ENCODE measurements at places on chromosomes 2 and 18.
A peak's percentile ranks its signal among the peaks of the same experiment; 100 is the strongest.

DNA sequence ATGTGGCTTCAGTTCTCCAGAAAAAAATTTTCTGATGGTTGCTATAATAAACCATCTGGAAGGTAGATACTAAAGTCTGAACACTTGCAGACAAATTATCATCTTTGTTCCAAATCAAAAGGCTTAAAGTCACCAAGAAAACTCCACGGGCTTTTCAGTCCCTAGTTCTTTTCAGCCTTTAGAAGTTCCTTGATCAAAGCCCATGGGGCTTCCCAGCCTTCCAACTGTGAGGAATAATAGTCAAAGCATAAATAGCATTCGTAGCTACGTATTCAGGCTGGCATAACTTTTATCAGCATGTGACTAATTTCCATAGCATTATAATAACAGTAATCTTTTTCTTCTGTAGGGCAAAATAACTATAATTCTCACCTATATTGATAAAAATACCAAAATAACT lies 13.9 kb downstream of the SCG2 start:
- no peak for DNase-seq

DNA sequence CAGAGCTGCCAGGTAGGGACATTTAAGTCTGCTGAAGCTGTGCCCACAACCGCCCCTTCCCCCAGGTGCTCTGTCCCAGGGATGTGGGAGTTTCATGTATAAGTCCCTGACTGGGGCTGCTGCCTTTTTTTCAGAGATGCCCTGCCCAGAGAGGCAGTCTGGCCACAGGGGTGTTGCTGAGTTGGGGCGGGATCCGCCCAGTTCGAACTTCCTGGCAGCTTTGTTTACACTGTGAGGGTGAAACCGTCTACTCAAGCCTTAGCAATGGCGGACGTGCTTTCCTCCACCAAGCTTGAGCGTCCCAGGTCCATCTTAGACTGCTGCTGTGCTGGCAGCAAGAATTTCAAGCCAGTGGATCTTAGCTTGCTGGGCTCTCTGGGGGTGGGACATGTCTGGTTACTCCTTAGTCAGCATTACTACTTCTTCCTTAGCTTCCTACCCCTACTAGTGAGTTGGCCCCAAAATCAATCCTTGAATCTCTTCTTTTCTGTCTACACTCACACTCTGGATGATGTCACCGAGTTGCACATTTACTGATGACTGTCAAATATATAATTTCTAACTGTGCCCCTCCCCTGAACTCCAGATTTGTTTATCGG lies 31.8 kb upstream of the FSHR start:
- DNase-seq: no peak

GRCh38 chr2:207332480-207333212 lies 166.9 kb upstream of the KLF7 start:
- DNase-seq: no peak

DNA sequence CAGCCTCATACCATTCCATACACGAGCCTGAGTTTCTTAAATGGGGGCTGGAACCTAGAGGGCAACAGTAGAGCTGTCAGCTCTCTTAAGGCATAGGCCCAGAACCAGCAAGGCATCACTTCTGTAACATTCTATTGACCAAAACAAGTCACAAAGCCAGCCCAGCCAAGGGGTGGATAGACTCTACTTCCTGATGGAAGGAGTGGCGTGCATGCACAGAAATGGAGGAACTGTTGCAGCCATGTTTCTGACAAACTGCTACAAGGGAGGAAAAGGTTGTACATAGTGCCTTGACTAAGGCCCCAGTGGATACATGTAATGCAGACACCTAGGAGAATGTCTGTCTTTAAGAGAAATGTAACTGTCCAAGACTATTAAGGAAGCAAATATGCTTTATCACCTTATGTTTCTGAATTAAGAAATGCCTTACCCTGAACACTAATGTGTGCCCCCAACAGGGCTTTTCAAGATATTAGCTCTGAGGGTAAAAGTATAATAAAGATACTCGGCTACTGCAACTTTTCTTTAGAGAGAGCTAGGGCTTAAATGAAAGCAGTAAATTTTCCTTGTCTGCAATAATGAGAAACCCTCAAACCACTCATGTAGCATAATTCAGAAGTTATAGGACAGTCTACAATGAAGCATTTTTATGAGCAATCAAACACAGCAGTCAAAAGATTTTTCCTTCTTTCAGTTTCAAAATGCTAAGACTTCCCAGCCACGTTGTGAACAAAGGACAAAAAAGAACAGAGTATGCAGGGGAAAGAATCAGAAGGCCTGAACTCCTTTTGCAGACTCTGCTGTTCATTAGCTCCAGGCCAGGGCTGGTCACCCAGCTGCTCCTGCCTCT lies 35.1 kb upstream of the CDC42EP3 start:
- no peak for DNase-seq

- DNase-seq: peak; percentile 63
Measured at GRCh38 chr2:98308532-98308931, 37.7 kb upstream of the CNGA3 start.

DNA sequence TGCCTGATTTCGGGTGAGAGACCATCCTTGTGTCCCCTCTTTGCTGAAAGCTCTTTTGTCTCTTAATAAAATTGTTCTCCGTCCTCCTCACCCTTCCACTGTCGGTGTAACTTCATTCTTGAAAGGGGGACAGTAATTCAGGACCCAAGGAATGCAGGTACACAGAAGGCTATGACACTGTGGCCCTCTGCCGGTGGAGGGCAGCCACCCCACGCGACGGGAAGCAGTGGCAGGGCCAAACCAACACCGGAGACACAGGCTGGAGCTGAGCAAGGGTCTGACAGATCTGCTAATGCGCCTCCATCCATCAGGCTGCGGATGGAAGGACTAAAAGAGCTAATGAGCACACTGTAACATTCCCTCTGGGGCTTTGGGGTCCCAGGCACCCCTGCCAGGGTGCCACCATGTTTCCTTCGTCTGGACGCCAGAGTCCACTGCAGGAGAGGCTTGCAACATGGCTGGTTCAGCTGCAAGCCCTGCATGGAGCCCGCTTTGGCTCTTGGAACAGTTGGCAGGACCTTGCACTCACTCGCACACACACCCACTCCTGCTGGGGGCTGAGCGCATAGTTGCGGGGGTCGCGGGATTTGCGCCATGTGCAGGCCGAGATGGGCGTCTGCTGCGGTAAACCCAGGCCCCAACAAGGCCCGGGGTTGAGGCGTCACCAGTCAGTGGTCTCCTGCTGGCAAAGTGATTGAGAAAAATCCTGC lies 544.1 kb upstream of the CDH7 start:
- DNase-seq: no peak

DNA sequence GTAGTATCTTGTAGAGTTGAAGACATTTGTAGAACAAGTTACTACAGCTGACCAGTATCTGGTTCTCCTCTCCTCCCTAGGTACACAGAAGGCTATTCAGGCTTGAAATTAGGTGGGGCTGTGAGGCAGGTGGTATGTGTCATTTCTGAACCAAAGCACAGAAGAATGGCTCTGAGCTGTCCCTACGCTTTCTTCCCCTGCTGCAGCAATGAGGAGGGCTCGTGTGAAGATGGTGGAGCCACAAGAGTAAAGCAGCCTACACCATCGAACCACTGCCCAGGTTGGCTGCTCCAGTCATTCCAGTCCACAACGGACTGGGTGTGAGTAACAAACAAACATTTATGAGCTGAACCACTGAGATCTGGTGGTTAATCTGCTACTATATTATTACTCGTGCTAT lies 148.9 kb downstream of the DTNB start:
- peak; percentile 7 for DNase-seq

- no peak for DNase-seq
Measured at GRCh38 chr2:172698041-172698863, 37.4 kb upstream of the RAPGEF4 start.

DNA sequence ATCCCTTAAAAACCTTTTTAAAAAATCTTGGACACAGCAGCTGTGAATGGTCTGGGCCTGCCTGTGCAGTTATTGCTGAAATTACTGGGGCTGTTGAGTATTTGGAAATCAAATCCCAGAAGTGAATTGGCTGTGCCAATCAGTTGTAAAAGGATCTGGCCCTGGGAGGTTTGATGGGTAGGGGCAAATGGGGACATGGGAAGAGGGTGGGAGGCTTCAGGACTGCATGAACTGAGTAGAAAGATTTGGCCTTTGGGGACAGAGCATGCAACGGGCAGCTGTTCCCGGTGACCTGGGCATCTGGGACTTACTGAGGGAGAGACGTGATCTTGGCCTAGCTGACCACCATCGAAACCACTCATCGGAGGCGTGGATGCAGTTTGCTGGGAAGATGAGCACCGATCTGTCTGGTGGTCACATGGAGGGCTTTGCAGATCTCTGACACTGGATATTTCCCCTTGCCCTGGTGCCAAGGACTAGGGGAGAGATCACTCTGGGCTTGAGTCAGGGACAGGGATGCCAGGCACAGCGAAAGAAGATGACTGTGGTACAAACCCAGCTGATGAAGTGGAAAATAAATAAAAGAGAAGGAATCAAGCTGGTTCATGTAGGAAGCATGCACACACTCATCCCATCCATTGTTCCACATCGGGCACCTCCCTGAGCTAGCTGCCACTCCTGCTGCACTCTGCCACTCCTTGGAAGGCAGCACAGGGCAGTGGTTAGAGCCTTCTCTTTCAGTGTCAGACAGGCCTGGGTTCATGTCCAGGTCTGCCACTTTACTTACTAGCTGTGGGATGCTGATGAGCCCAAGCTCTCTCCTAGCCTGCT lies 58.4 kb downstream of the SEMA4F start:
- DNase-seq: no peak

DNA sequence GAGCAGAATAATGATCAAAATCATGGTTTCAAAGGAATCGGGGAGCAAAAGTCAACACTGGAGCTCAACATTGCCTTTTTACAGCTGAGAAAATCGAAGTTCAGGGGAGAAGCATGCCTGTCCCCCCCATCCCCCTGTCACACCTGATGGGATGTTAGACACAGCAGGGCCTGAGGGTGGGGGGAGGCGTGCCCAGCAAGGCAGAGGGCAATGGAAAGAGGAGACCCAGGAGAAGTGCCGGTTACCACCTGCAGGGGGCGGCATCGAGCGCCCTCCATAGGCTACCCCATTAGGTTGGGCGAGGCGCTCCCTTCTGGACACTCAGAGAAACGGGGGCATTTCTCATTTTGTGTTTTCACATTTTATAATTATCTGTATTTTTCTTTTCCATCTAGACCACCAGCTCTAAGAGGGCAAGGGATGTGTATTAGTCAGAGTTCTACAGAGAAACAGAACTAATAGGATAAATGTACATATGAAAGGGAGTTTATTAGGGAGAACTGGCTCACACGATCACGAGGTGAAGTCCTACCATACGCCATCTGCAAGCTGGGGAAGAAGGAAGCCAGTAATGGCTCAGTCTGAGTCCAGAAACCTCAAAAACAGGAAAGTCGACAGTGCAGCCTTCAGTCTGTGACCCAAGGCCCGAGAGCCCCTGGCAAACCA lies 271.3 kb downstream of the LRATD1 start:
- peak; percentile 14 for DNase-seq

DNA sequence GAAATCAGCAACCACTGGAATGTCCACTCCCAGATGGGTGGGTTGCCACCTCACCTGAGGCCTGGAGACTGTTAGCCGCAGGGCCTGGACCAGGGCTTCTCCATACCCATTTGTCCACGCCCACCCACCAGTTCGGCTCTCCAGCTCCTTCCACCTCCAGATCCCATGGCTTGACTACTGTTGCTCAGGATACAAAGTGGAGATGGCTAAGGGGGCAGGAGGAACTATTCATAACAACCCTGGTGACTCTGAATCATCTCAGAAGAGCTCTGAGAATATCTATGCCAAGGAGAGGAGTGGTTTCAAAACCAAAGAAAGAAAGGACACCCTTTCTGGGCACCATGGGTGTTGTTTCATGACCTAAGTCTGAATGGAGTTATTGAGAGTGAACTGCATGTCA lies 145.8 kb downstream of the LAMA3 start:
- DNase-seq: no peak

GRCh38 chr2:235727174-235727573 lies 233.3 kb downstream of the AGAP1 start:
- DNase-seq: no peak

DNA sequence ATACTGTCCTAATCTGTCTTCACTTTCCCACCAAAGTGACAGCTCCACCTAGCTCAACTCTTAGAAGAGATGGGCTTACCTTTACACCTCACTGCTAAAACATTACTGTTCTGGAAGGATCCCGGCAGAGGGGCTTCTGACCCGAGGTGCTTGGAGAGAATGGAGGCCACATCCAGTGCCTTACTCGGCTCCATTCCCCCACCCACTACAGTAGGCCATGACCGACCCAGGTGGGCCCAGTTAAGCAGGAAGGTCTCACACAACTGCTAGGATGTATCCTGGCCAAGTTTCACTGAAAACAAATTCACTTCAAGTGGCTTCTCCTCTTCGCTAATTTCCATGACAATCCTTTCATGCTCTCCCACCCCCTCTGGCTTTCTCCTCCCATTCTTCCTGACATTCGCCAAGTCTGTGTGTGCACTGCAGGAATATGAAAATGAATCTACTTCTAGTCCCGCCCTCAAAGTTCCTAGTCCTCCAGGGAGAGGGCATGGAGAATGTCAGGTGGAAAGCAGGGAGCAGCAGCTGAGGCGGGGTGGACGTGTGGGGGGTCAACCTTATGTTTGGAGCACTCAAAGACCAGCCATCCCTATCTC lies 11.8 kb downstream of the WIPF1 start:
- no peak for DNase-seq

- DNase-seq: no peak
Measured at GRCh38 chr18:57559314-57559713, 27.2 kb downstream of the FECH start.

GRCh38 chr2:138742441-138743057 lies 37.6 kb downstream of the NXPH2 start:
- DNase-seq: peak; percentile 50

DNA sequence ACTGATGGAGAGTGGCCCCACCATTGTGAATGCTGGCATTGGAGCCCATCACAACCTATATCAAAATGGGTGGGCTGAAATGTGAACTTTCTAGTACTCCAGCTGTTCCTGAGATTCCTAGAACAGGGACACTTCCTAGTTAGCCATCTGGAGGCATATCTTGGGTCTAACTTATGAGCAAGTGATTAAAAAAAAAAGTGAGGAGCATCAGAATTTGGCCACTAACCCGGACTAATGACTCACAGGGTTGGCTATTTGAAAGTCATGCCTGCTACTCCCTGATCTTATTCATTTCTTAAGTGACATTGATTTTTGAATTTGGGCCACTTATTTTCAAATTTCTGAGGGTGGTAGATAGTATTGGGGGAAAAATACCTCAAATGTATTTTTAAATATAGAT lies 216.6 kb downstream of the HRH4 start:
- DNase-seq: no peak

- no peak for DNase-seq
Measured at GRCh38 chr2:195595825-195596224, 61.2 kb upstream of the SLC39A10 start.

DNA sequence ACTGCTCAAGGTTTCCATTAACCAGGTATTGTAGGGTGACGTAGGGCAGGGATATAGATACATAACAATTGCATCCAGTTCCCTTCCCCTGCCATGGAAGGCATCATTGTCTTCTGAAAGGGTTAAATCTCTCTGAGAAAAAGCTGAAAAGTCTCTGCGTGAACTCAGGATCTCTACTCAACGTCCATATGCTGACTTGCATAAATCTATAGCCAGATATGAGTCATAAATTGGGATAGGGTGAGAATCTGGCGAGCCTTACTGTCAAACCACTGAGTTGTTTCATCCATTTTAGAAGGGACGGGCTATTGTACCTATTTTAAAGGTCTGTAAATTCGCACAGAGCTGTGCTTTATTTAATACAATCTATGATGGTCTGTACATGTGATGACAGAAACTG lies 258.3 kb downstream of the L3MBTL4 start:
- no peak for DNase-seq
